H9 (cell line): ENCODE measurements at places on chromosomes 2 and 18.

DNA sequence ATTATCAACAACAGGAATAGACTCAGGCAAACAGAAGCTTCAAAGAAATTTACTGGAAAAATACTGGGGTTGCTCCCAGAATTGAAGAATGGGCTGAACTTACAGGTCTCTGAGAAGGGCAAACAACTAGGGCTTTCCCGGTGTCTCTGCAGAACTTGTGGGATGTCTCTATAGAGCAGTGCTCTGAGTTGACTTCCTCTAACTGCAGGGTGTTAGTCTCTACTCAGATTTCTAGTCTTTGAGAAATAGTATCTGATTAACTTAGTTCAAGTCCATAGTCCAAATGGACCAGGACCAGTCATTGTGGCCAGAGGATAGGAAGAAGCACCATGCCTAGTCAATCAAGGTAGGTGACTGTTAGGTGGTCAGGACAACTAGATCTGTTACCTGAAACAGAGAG lies 45.8 kb downstream of the LIMS1 start:
- H3K27me3 ChIP-seq = no peaks in the 10 kb centered on the region
- no peaks in the 10 kb centered on the region for H3K36me3 ChIP-seq
- H3K4me1 ChIP-seq = peaks cover 2% of the 10 kb centered on the region; the same call in 1 of the 2 replicates
- H3K4me3 ChIP-seq = no peak overlapping the region
- H3K27ac ChIP-seq = no peak overlapping the region
- DNase-seq = no peak

- H3K4me3 ChIP-seq = no peak overlapping the region
- DNase-seq = no peak
- no peaks in the 10 kb centered on the region for H3K36me3 ChIP-seq
- H3K27me3 ChIP-seq = no peaks in the 10 kb centered on the region
These were observed 508.9 kb upstream of the TCF4 start for GRCh38 chr18:56096861-56097260.

DNA sequence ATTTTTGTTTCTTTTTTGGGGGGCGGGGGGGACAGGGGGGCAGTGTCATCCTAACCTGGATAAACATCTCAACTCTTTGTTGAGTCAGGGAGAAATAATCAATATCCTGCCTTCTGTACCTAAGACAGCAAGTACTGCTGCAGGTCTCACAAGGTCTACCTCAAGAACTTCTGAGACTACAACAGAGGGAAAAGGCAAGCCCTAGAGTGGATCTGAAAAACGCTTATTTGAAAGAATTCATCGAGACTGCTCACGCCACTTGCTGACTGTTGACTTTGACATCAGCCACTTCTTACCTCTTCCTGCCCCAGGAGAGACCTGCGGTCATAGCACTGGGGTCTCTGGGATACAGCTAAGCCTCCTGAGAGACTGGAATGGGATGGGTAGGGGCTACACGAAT lies 8.4 kb downstream of the HDLBP start:
- H3K36me3 ChIP-seq = no peaks in the 10 kb centered on the region; the same call in 1 of the 2 replicates
- no peak overlapping the region for H3K4me3 ChIP-seq
- peaks cover 2% of the 10 kb centered on the region; the same call in 1 of the 2 replicates for H3K4me1 ChIP-seq
- no peak for DNase-seq
- no peak overlapping the region for H3K27ac ChIP-seq

DNA sequence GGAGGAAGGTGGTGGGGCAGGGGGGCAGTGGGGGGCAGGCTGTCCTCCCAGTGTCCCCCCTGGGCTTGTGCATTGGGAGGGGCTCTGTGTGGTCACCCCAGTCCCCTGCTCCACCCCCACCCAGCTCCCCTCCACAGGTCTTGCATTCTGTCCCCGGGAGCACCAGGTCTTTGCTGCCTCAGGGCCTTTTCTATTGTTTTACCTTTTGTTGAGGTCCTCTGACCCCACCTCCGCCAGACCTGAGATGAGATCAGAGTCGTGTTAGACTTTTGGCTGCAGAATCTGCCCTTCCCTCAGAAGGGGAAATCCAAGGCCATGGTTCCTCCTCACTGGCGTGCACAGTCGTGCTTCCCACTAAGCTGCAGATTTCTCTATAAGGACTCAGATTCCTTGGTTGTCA lies 20.8 kb downstream of the ATG4B start:
- peaks cover 26% of the 10 kb centered on the region; the same call in 2 of the 3 replicates for H3K36me3 ChIP-seq
- no peaks in the 10 kb centered on the region for H3K4me1 ChIP-seq
- no peaks in the 10 kb centered on the region; the same call in 1 of the 2 replicates for H3K27me3 ChIP-seq
- H3K4me3 ChIP-seq = no peak overlapping the region
- DNase-seq = no peak

GRCh38 chr18:60585670-60586069 lies 213.1 kb upstream of the MC4R start:
- DNase-seq = no peak
- no peak overlapping the region for H3K4me3 ChIP-seq
- no peak overlapping the region for H3K27ac ChIP-seq

GRCh38 chr18:27558388-27559155 lies 373.5 kb upstream of the CHST9 start:
- DNase-seq = no peak
- H3K27me3 ChIP-seq = no peaks in the 10 kb centered on the region
- H3K4me3 ChIP-seq = no peak overlapping the region; the same call in 2 of the 3 replicates
- H3K36me3 ChIP-seq = peaks cover 14% of the 10 kb centered on the region
- H3K27ac ChIP-seq = no peak overlapping the region

GRCh38 chr2:236334122-236334876 lies 70.1 kb upstream of the ASB18 start:
- no peaks in the 10 kb centered on the region for H3K4me1 ChIP-seq
- H3K27ac ChIP-seq = no peak overlapping the region
- DNase-seq = no peak
- no peaks in the 10 kb centered on the region for H3K27me3 ChIP-seq
- peaks cover 5% of the 10 kb centered on the region; the same call in 1 of the 2 replicates for H3K36me3 ChIP-seq
- H3K4me3 ChIP-seq = no peak overlapping the region

DNA sequence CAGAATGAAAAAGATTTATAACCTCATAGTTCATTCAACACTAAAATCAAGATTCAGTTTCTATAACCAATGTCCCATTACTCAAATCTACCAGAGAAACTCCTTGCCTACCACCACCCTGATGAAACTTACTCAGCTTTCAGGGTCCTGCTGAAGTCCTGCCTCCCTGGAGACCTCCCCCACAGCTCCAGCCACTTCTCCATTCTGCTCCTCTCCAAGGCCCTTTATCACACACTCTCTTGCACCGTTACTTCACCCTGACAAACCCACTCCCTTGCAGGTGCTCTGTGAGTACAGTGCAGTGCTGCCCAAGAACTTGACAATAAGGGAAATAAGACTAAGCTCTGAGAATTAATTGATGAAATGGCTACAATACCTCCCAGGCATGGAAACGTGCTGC lies 83.5 kb upstream of the CDCA7 start:
- H3K27me3 ChIP-seq = no peaks in the 10 kb centered on the region
- no peak overlapping the region for H3K4me3 ChIP-seq
- H3K36me3 ChIP-seq = no peaks in the 10 kb centered on the region
- no peak for DNase-seq
